ENCODE measurements at places on chromosomes 4 and X.

- no peaks in the 10 kb centered on the region for H3K36me3 ChIP-seq
- H3K4me1 ChIP-seq, result peaks cover 40% of the 10 kb centered on the region
- no peak for DNase-seq
- no peaks in the 10 kb centered on the region for H3K27me3 ChIP-seq
- H3K4me3 ChIP-seq, result peak overlapping the region; percentile 24
- H3K27ac ChIP-seq, result peak overlapping the region; percentile 95
These were observed 287.0 kb downstream of the ARHGAP24 start for GRCh38 chr4:85761803-85762528.

- DNase-seq, result no peak
- no peak overlapping the region for H3K4me3 ChIP-seq
- H3K36me3 ChIP-seq, result no peaks in the 10 kb centered on the region
- H3K27ac ChIP-seq, result no peak overlapping the region
- H3K27me3 ChIP-seq, result no peaks in the 10 kb centered on the region
These were observed 7.8 kb downstream of the WWC2 start for GRCh38 chr4:183106839-183107238.

GRCh38 chrX:16250296-16250695, 83.0 kb downstream of the MAGEB17 start:
- no peak for DNase-seq
- peaks cover 4% of the 10 kb centered on the region for H3K4me1 ChIP-seq
- no peaks in the 10 kb centered on the region for H3K36me3 ChIP-seq
- H3K27me3 ChIP-seq, result peaks cover 2% of the 10 kb centered on the region
- H3K4me3 ChIP-seq, result no peak overlapping the region

DNA sequence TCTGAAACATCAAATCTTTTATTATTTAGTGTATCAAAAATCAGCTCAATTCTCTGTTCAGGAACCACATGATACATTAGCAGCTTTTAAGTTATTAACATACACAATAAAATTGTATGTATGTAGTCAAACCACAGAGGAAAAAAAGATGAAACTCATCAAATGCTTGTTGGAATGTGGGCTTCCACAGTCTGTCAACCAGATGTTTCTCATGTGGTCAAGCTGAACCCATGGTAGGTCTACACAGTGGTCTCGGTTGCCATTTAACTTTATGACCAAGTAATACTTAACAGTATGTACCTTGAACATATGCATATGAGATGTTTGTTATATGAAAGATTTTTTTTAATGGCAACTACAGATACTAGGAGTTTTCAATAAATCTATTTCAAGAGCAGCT, 427.8 kb downstream of the IL15 start:
- no peaks in the 10 kb centered on the region for H3K27me3 ChIP-seq
- H3K36me3 ChIP-seq, result peaks cover 23% of the 10 kb centered on the region
- DNase-seq, result no peak
- H3K27ac ChIP-seq, result no peak overlapping the region
- H3K4me1 ChIP-seq, result peaks cover 4% of the 10 kb centered on the region
- no peak overlapping the region for H3K4me3 ChIP-seq

GRCh38 chr4:72860766-72861165, 208.8 kb downstream of the COX18 start:
- H3K27me3 ChIP-seq, result peaks cover 24% of the 10 kb centered on the region
- no peak overlapping the region for H3K4me3 ChIP-seq
- no peaks in the 10 kb centered on the region for H3K4me1 ChIP-seq
- H3K36me3 ChIP-seq, result no peaks in the 10 kb centered on the region

DNA sequence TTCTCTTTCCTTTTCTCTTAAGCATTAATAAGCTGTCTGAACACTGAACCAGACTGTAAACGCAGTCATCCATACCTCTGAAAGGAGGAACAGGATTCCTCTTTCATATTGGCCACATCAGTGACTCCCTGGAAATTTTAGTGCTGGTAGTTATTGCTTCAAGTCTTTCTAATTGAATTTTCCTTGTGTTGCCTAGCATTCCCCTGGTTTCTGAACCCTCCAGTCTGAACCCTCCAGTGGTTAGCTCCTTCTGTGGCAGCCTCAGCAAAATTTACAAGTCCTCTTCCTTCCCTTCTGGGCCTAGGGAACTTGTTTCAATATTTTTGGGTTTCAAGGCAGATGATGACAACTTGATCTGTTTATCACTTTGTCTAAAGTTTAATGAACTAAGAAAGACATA, 7.9 kb downstream of the SPARCL1 start:
- no peak overlapping the region for H3K4me3 ChIP-seq
- H3K27ac ChIP-seq, result peak overlapping the region; percentile 34
- H3K4me1 ChIP-seq, result peaks cover 38% of the 10 kb centered on the region
- no peaks in the 10 kb centered on the region for H3K27me3 ChIP-seq
- H3K36me3 ChIP-seq, result peaks cover 4% of the 10 kb centered on the region

- H3K36me3 ChIP-seq, result no peaks in the 10 kb centered on the region
- H3K27ac ChIP-seq, result no peak overlapping the region
- no peak for DNase-seq
- H3K27me3 ChIP-seq, result peaks cover 6% of the 10 kb centered on the region
These were observed 330.5 kb upstream of the GALNT7 start for GRCh38 chr4:172838111-172838510.

- no peak overlapping the region for H3K27ac ChIP-seq
- no peak for DNase-seq
- no peak overlapping the region for H3K4me3 ChIP-seq
- no peaks in the 10 kb centered on the region for H3K4me1 ChIP-seq
- no peaks in the 10 kb centered on the region for H3K36me3 ChIP-seq
These were observed 113.2 kb downstream of the IL1RAPL2 start for GRCh38 chrX:104679175-104679574.

DNA sequence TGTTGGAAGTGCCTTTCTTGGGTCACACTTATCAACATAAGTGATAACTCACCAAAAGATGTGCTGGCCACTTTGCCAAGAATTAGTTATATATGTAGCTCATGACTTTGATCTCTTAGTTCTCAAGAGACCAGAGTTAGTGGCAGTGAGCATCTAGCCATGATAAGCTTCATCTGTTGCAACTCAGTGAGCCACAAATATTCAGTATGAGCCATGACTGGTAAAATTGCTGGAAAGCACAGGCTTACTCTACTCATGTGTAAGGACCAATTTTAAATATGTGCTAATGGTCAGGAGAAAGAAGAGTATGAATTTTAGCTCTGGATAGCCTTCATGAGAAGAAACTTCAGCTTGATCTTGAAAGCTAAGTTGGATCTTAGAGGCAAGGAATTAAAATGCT, 59.4 kb upstream of the TLL1 start:
- no peaks in the 10 kb centered on the region for H3K4me1 ChIP-seq
- no peaks in the 10 kb centered on the region for H3K36me3 ChIP-seq
- H3K4me3 ChIP-seq, result no peak overlapping the region
- DNase-seq, result no peak

- no peak overlapping the region for H3K27ac ChIP-seq
- no peak overlapping the region for H3K4me3 ChIP-seq
- DNase-seq, result no peak
- no peaks in the 10 kb centered on the region for H3K27me3 ChIP-seq
- no peaks in the 10 kb centered on the region for H3K4me1 ChIP-seq
These were observed 82.4 kb upstream of the SMIM10 start for GRCh38 chrX:134908356-134908755.

DNA sequence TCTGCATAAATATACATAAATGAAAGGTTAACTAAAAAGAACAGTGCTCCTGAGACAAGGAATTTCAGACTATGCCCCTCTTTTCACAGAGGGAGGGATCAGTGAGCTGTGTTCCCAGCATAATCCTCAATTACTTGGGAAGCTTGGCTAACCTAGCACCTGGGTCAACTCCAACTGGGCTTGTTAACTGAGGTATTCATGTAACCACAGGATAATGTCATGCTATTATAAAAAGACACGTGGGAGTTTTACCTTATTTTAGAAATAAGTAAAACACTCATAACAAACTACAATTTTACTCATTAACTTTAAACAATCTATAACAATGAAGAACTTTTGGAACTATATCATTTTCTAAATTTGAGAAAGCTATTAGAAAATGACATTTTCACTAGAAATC, 48.6 kb downstream of the RPGR start:
- no peaks in the 10 kb centered on the region for H3K27me3 ChIP-seq
- DNase-seq, result no peak
- H3K36me3 ChIP-seq, result no peaks in the 10 kb centered on the region
- H3K4me3 ChIP-seq, result no peak overlapping the region
- no peak overlapping the region for H3K27ac ChIP-seq

DNA sequence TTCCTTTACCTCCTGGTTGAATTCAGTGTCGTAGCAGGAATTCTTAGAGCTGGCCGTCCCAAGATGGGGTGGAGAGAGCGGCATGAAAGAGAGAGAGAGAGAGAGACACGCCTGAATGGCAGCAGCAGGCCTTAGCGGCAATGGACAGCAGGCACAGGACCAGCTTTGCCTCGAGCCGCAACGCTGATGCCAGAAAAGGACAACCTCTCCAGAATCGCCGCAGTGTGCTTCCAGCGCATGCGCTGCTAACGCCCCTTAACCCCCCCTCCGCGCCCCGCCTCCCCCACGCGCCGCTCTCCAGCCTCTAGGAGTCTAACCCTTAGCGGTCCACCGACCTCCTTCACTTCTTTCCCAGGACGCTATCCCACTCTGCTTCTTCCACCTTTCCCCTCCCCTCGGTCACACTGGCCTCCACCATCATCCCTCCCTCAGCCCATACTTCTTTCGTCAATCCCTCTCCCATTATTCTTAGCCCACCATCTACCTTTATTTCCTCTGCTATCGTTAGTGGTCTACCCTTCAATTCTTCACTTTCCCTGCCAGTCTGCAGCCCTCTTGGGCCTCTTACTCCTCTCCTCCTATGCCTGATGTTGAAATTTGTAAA, 10.5 kb upstream of the ZCCHC13 start:
- peak overlapping the region; percentile 100 for H3K27ac ChIP-seq
- DNase-seq, result no peak
- no peaks in the 10 kb centered on the region for H3K27me3 ChIP-seq
- peaks cover 12% of the 10 kb centered on the region for H3K4me1 ChIP-seq

- peaks cover 10% of the 10 kb centered on the region for H3K27me3 ChIP-seq
- no peaks in the 10 kb centered on the region for H3K36me3 ChIP-seq
- DNase-seq, result no peak
- H3K4me1 ChIP-seq, result peaks cover 2% of the 10 kb centered on the region
- no peak overlapping the region for H3K27ac ChIP-seq
- no peak overlapping the region for H3K4me3 ChIP-seq
These were observed 160.0 kb downstream of the SPCS3 start for GRCh38 chr4:176479767-176480166.

DNA sequence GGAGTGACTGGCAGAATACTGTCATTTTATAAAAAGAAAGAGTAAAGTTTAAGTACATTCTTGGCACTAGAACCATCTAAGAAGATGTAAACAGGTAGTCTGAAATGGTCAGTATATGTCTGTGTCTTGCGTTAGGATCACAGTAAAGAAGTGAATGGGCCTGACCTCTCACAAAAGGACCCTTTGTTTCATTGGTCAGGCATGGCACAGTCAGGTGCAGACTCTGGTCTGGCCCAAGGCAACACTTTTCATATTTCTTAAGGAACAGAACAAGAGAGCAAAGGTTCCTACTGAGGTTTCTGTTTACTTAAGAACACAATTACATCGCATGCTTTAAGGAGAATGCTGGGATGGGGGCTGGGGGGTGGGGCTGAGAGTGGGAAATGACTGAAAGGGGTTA, 48.1 kb downstream of the RPGR start:
- H3K27ac ChIP-seq, result no peak overlapping the region
- no peaks in the 10 kb centered on the region for H3K27me3 ChIP-seq
- DNase-seq, result no peak
- H3K4me1 ChIP-seq, result peaks cover 17% of the 10 kb centered on the region
- no peak overlapping the region for H3K4me3 ChIP-seq

DNA sequence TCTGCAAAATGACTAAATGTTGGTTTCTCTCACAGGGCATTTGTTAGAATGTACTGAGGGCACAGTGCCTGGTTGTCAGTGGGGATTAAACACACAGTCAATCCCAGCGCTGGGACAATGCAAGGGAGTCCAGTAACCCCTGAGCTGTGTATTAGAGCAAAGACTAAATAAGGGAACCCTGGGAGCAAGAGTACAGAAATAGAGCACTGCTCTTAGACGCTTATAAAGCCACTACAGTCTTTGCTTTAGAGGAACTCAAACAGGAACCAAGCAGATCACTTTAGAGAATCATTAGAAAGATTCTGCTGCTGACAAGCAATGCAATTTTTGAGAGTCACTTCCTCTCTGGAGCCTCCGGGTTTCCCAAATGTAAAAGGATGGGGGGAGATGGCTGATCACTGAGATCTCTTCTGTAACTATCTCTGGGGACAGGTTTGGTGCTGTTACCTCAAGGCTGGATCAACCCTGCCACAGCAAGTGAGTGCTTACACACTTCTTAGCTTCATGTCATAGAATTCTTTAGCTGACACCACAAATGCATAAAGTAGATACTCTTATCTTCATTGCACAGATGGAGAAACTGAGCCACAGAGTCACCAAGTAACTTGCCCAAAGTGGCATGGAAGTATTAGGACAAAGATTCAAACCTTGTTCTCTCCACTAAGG, 137.8 kb upstream of the CPEB2 start:
- H3K27me3 ChIP-seq, result peaks cover 16% of the 10 kb centered on the region
- no peak overlapping the region for H3K27ac ChIP-seq
- no peaks in the 10 kb centered on the region for H3K36me3 ChIP-seq
- no peak for DNase-seq

DNA sequence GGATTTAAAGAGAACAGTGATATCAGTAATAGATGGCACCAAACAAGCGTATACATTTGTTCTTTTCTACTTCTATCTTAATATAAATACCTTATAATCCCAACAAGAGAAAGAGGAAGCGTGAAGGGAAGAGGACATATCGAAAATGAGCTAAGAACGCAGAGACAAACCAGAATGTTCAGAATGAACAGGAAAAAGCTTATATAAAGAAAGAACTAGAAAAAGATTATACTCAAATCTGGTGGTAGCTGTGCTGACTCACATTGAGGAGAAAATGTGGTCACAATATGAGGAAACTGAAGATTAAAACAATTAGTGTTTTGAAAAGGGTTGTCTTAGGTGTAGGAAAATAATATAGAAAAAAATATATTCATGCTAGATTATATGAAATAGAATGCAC, 2.0 kb upstream of the GPR34 start:
- H3K27ac ChIP-seq, result no peak overlapping the region
- no peaks in the 10 kb centered on the region for H3K36me3 ChIP-seq
- H3K4me3 ChIP-seq, result no peak overlapping the region
- H3K27me3 ChIP-seq, result no peaks in the 10 kb centered on the region
